ENCODE measurements at places on chromosomes 7 and 10. TPM values are rescaled to one million over a fixed set of nuclear protein-coding genes. Genes with fewer than 3 reads are reported as not detected.

LRRC4 gene
- polyA plus RNA-seq = 7.7 TPM

LRGUK gene
- 1.6 TPM for polyA plus RNA-seq

DNA sequence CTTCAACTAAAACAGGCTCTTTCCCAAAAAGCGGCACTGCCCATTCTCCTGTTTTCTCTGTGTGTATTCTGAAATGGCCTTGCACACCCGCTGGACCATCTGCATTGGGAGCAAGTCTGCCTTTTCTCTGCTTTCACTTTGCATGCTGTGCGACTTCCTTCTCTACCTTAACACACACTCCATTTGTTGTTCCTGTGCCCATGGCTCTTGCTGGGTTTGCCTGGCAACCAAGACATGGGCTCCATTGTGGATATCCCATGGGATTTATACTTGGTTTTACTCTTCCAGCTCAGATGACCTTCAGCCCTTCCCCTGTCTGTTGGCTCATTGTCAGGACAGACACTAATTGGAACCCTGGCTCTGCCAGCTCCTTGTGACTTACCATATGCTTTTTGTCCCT lies 465.3 kb downstream of the REEP3 start:
- DNase-seq = no peak

OLAH gene
- polyA plus RNA-seq = 0.51 TPM

- no peak for DNase-seq
Measured at GRCh38 chr7:17660116-17660515, 280.2 kb downstream of the SNX13 start.

- no peak for DNase-seq
Measured at GRCh38 chr7:1393421-1393820, 65.8 kb downstream of the MICALL2 start.

FAM200A gene
- 15.7 TPM for polyA plus RNA-seq

- peak; percentile 44 for DNase-seq
Measured at GRCh38 chr10:21494191-21495001, 31.1 kb downstream of the SKIDA1 start.

All from renal cortex interstitium (tissue), 15 donors.